NCI-H1417 (cell line): ENCODE measurements at places on chromosomes 13 and 19.

- no peak for DNase-seq
Observed at GRCh38 chr13:25659091-25659795, 287.5 kb downstream of the ATP8A2 start.

- no peak for DNase-seq
Observed at GRCh38 chr19:17860993-17861360, 1.3 kb downstream of the RPL18A start.

DNA sequence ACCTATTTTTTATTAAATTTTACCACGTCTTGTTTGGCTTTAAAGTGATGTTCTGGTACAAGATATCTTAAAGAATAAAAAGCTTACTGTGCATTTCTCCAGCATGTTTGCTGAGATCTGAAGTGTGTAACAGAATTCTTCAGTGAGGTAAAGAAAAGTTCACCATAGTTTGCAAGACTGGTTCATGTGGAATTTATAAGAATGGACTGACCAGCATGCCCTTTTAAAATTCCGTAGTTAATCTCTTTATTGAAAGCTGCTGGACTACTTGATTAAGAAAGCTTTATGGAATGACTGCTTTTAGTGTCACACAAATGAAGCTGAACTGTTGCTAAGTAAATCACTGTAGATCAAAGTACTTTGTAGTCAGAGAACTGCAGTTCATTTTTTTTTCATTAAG lies 119.2 kb downstream of the GPC6 start:
- DNase-seq: no peak

- DNase-seq: no peak
Observed at GRCh38 chr19:55147545-55148251, 1.3 kb downstream of the TNNT1 start.

DNA sequence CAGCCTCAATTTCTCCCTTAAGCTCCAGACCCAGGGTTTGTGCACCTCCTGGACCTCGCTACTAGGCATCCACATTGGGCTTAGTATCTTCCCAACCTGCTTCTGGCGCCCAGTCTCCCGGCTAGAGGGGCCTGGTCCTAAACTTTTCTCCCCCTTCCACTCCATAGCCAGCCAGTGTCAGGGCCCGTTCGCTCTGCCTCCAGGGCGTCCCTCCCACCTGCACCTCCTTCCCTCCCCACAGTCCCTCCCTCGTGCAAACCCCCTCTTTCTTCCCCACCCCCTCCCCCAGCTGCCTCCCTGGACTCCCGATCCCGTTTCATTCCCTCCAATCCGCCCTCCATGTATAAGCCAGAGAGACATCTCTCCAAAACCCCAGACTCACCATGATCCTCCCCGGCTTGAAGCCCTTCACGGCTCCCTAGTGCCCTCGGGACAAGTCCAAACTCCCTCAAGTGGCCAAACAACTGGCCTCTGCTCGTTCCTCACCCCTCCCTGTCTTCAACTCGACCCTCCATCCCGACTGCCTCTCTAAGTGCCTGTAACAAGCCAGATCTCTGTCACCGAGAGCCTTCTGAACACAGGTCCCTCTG lies 997 bp upstream of the SAMD4B start:
- DNase-seq: no peak

- no peak for DNase-seq
Observed at GRCh38 chr13:40388617-40389016, 277.8 kb downstream of the FOXO1 start.

- no peak for DNase-seq
Observed at GRCh38 chr13:33767140-33767539, 50.8 kb upstream of the RFC3 start.

DNA sequence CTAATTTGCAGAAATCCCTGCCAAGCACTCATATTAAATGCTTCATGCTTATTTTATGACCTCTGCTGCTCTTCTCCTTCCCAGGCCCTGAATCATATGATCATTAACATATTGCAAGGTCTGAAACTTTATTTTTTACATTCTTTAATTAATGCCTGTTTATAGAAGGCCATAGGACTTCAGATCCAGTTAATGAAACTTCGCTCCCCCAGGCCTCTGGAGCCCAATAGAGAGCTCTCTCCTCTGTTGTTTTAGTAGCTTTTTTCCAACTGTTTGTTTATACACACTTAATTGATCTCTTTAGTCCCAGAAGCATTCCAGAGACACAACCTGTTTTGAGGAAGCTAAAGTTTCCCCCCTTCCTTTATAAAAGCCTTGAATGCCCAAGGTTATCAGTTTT lies 68.3 kb downstream of the DACH1 start:
- no peak for DNase-seq

GRCh38 chr13:37207691-37208451 lies 102.4 kb upstream of the CSNK1A1L start:
- DNase-seq: no peak

DNA sequence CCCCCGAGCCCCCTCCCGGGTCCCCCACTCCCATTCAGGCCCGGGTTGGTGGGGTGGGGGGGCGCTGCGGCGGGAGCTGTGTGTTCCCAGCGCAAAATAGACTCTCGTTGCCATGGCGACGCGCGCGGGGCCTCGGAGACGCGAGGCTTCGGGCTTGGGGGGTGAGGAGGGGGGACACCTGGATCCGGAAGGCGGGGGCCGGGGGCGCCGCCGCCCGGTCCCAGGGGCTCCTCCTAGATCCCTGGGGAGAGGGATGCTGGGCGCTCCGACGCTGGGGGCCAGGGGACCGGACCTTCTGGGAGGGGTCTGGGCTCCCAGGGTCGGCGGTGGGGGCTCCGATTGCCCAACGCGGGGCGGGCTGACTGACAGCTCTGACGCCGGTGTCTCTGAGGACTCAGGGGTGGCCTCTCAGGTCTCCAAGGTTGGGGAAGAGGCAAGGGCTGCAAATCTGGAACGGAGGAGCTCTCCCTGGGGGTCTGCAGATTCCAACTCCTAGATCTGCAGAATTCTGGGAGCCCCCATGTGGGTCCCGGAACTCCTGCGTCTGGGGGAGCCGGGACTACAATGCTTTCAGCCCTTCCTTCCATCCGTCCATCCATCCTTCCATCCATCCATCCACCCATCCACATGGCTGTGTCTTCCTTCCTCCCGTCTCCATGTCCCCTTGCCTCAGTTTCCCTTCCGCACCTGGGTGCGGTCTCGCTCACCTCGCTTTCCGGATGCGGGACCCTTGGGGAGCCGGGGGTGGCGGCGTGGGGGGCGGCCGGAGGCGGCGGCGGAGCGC lies 9.1 kb upstream of the SHISA7 start:
- no peak for DNase-seq

DNA sequence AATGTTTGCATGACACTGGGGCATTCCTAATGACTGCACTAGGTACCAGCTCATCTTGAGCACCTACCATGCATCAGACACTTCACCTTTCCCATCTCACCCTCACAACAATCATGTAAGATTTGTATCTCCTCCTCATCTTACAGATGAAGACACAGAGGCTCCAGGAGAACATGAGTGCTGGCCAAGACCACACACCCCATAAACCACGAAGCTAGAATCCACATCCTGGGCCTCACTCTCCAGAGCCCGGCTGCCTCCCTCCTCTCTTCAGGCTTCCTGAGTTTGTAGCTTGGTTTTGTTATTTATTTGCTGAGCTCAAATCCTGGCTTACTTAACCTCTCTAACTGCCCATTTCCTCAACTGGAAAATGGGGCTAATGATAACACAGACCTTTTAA lies 25.9 kb downstream of the FAM216B start:
- no peak for DNase-seq
